ENCODE measurements at places on chromosomes 7 and 10. TPM values are rescaled to one million over a fixed set of nuclear protein-coding genes. Genes with fewer than 3 reads are reported as not detected.

- peak; percentile 82 for DNase-seq
These were observed at the start of gene JCAD for GRCh38 chr10:30059209-30060107. JCAD (minus strand) TSS chr10:30059586; CDS start chr10:30047812, 11,774 bp downstream.

DNA sequence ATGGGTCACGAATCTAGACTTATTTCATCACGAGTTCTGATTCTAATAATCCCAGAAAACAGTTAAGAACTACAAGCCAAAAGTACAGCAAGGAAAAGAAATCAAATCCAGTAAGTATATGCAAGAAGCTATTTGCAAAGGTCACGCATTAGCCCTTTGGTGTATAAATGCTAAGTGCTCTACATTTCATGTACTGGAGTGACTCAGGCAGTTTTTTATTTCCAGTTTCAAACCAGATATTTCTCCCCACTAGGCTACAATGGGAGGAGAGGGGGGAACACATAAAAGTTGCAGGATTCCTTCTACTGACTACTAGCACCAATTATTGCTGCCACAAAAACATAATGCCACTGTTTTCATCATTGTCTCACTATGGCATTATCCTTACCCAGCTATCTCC lies 148.0 kb downstream of the NRCAM start:
- DNase-seq: no peak

GRCh38 chr10:42652858-42653257 lies 14.5 kb upstream of the ZNF33B start:
- no peak for DNase-seq

DNA sequence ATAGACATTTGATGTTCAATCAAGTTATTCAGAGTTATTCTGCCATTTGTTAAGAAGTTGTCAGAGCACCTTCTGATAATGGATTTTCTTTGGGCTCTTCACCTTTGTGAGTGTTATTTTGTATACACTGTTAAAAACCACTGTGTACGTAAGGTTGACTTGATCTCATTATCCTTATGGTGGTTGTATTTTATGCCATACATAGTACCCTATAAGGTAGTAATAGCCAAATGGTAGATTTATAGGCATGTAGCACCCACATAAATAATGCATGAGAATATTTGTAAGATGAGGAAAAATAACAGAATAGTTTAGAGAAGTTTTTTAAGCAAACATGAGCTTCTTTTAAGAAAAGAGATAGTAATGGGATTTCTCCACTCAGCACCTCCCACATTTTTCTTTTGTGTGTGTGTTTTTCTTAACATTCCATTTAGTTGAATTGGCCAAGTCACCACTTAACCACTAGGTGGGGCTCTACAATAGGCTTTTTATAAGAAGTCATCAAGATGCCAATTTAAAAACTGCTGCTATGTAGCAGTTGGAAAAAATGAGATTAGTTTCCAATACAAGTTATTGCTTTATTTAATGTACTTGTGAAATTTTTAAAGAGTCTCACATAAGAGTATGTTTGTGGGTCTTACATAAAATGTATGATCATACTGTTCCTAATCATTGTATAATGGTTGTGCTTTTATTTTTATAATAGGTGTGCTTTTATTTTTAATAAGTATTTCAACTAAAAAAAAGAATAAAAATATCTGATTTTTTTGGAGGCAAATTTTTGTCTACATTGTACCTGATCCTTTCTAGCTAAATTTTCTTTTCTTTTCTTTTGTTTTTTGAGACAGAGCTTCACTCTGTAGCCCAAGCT lies 41.1 kb upstream of the STMP1 start:
- DNase-seq: no peak

DNA sequence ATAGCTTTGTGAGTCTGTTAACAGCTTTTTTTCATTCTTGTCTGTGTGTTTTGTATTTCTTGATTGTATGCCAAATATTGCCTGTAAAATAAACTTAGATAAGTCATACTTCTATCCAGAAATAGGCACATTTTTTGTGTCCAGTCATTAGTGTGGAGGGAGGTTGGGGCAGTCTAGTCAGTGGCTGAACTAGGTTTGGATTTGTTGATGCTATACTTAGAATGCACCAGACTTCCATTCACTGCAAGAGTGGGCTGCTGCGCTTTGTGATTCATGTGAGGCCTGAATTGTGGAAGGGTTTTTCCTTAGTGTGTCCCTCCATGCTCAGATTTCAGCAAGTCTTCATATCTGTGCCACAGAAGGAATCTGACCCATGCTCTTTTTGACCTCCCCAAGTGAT lies 50.0 kb downstream of the TRUB1 start:
- no peak for DNase-seq

GRCh38 chr10:76127984-76128589 lies 696.7 kb downstream of the LRMDA start:
- no peak for DNase-seq

DNA sequence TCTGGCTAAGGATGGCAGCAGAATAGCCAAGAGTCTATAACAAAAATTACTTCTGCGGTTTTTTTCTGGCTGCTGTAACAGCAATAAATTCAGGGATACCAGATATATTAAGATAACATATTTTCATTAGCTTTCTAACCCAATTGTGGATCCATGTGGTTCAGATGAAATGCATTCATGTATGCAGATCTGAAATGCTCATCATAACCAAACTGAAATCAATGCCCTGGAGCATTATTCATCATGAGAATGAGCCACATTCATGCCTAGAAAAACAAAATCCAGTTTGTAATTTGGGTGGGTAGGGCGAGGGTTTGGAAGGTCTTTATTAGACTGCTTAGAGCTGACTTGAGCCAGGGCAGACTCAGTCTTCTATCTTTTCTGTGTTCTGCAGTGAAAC lies 69.8 kb upstream of the SEMA3A start:
- no peak for DNase-seq

- peak; percentile 68 for DNase-seq
These were observed 57.2 kb upstream of the ECHDC3 start for GRCh38 chr10:11684717-11685645.

DNA sequence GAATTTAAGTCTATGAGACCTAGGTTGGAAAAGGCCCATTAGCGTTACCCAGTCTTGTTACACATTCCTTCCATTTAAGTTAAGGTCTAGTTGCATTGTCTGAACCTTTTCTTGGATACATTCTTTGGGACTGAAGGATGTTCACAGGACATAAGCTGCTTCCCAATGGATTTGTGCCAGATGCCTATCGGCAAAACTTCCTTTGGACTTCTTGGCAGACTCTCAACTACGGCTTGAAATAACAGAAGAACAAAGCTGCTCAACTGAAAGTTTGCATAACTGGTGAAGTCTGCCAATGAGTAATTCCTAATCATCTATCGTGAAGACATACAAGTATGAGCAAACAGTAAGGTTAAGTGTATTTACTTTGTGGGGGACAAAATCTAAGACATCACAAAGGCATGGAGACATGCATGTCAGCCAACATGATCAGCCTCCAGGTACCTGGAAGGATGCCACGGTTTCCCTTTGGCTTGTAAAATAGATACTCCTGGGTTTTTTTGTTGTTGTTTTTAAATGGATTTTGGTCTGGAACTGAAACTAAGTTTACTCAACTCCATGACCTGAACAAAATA lies 35.4 kb downstream of the MALSU1 start:
- DNase-seq: no peak

GRCh38 chr7:73984481-73985205 lies 43.3 kb upstream of the ELN start:
- DNase-seq: no peak

DNA sequence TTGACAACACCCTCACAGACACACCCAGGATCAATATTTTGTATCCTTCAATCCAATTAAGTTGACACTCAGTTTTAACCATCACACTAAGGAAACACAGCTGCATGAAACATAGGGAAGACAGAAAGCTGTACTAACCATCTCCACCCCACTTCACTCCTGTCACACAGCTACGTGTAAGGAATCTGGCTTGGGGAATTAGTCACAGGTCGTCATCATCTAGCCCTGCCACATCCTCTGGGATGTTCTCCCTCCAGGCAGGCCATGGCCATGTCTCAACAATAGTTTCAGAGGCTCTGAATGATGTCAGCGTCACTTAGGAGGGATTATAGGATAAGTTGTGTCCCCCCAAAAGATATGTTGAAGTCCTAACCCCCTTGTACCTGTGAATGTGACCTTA lies 10.8 kb upstream of the SEMA3C start:
- no peak for DNase-seq

- DNase-seq: peak; percentile 79
These were observed 15.6 kb downstream of the PDAP1 start for GRCh38 chr7:99392659-99393354.

DNA sequence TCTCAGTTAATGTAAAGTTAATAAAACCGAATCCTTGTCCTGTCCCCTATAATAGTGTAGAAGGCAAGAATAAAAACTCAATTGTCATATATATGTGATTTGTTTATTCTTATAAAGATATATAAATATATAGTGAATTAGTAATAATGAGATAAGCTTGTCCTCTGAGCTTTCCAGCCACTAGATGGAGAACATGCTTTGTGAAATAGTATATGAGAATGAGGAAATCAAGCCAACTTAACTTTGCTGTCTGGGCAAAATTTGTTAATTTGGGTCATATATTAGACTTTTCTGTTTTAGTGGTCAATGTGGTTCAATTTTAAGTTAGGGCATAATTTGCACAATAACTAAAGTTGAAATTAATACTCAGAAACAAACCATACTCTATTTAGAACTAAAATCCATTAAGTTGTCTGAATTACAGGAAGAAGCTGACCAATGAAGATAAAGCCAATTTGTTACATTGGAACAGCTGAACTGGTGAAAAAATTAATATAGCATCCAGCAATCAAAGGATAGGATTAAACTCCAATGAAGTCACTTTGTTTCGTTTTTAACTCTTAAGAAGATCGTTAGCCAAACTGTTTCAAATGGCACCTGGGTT lies 595.0 kb downstream of the ARL4A start:
- DNase-seq: no peak

DNA sequence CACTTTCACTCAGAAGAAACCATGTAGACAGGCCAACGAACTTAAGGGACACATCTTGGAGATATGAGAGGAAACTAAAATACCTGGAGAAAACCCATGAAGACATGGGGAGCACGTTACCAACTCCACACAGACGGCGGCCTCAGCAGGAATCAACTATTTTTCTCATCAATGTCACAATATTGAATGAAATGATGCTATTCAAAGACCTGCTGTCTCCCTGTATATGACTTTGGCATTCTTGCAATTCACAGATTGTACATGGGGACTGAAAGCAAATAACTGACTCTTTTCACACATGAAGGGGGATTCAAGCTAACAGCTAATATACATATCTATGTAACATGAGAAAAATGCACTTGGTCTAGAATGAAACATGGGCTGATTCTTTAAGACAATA lies 869.0 kb downstream of the NXPH1 start:
- no peak for DNase-seq

Gene GIMAP2
- 2.9 TPM for total RNA-seq

Gene PTPRN2
- total RNA-seq: 1.8 TPM

Gene OPALIN
- total RNA-seq: not detected

Gene LAMB4
- 0.20 TPM for total RNA-seq

Data from heart left ventricle (tissue), 16 donors.